ENCODE measurements at places on chromosomes 6 and 20. TPM values are rescaled to one million over a fixed set of nuclear protein-coding genes. Genes with fewer than 3 reads are reported as not detected.

RNF39 gene
- total RNA-seq = not detected

BLOC1S5 gene
- total RNA-seq = 8.5 TPM

DNA sequence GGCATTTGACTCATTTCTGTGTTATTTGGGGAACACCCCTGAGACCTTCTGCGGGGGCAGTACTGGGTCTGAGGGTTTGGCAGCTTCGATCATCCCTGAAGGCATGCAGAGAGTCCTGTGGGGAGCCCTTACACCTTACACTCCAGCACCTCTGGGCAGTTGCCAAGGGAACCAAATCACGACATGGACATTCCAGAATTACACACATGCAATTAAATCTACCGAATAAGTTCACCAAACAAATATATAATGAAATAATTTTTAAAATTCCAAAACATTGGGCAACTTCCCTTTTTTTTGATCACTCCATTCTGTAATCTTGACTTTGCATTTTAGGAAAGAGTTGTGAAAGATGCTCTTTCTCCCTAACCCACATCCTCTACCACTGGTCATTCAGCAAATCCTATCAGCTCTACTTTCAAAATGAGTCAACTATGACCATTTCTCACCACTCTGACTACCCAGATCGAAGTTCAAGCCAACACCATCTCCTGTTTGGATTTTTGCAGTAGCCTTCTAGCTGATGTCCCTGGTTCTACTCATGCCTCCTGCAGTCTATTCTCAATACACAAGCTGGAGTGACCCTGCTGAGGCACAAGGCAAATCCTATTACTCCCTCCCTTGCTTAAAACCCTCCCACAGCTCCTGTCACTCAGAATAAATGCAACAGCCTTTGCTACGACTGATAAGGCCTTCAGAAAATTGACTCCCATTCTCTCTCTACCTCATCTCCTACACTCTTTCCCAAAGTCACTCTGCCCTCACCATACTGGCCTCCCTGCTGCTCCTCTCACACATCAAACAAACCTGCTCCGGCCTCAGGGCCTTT is 533.3 kb downstream of the HACE1 start:
- H3K27me3 ChIP-seq = no peaks in the 10 kb centered on the region
- H3K4me1 ChIP-seq = no peaks in the 10 kb centered on the region
- no peak for DNase-seq
- H3K36me3 ChIP-seq = no peaks in the 10 kb centered on the region

DNA sequence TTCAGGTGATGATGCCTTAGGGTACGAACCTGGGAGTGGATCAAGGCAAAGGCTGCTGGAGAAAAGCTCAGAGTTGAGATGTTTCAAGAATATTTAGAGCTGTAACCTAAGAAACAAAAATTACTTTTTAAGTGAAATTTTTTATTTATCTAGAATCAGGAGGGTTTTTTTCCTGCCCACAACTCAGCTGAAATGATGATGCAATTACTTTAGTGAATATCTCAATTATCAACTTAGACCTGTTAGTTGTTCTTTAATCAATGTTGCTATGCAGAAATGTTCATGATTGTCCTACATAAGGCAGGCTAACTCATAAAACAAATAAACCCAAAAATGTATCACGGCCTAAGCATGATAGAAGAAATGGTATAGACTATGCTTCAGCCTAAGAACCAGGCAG is 50.3 kb downstream of the TPBG start:
- no peaks in the 10 kb centered on the region for H3K36me3 ChIP-seq
- DNase-seq = no peak
- no peaks in the 10 kb centered on the region for H3K4me1 ChIP-seq
- H3K27ac ChIP-seq = no peak overlapping the region
- peaks cover 5% of the 10 kb centered on the region for H3K27me3 ChIP-seq

TBP gene
- 8.6 TPM for total RNA-seq

TMEM14A gene
- 10.9 TPM for total RNA-seq

GRCh38 chr6:137362878-137363804 is 131.1 kb downstream of the OLIG3 start:
- H3K4me1 ChIP-seq = no peaks in the 10 kb centered on the region
- DNase-seq = no peak
- peaks cover 6% of the 10 kb centered on the region for H3K27me3 ChIP-seq
- H3K36me3 ChIP-seq = no peaks in the 10 kb centered on the region
- no peak overlapping the region for H3K27ac ChIP-seq
